ACHN (cell line): ENCODE measurements at places on chromosomes 3 and 15.

DNA sequence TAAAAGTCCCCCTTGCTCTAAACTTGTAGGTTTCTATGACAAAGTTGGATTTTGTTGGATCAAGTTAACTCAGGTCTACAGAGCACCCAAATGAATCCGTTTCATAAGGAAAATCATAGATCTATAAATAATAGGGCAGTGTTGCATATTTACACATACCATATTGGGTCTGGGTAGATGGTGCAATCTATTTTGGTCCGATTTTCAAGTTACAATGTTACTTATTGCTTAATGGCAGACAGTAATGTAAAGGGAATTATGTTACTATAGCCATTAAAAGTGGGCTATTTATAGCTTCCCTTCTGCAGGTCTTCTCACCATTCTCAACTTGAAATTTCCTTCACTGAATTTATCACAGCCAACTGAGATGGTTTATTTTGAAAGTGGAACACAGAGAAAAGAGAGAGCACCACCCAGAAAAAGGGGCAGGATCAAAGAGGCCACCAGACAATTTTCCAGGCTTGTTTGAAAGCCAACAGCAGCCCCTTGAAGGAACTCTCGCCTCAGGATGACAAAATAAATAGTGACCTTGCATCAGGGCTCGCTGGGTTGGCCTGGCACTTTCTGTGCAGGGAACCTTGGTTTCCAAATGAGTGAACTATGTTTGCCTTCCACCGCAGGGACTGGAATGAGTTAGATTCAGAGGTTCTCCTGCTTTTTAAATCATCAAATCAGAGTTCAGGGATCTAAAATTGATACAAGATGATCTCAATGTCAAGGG is 260.2 kb upstream of the HES1 start:
- DNase-seq = no peak

GRCh38 chr15:82060817-82061216 is 15.0 kb upstream of the MEX3B start:
- no peak for DNase-seq

GRCh38 chr15:74417670-74418069 is 16.1 kb downstream of the SEMA7A start:
- no peak for DNase-seq

- DNase-seq = no peak
These were observed 12.6 kb upstream of the ADPGK start for GRCh38 chr15:72796210-72796514.

GRCh38 chr3:37892927-37893600 is 31.4 kb downstream of the CTDSPL start:
- DNase-seq = no peak
